NK-92 treated with Interleukin-12 subunit alpha and Interleukin-12 subunit beta, amount 100 ng/mL, for 24 hours (cell line): ENCODE measurements at places on chromosomes 5 and 9.

GRCh38 chr5:58458141-58458742, 1.6 kb downstream of the PLK2 start:
- DNase-seq = no peak

DNA sequence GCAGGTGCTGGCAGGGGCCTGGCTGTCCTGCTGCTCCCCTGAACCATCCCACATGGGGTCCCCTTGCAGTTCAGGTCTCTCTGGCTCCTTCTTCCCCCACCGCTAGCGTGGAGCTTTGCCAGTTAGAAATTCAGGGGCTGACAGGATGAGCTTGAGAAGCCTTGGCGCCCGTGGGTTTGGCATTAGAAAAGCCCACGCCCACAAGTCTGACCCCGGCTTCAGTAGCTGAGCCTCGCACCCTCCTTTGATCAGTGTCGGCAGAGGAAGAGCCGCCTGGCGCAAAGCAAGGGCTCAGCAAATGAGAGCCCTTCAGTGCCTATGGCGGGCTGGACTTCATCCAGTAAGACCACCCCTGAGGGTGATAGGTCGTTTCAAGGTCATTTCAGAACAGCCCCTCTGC, 30.1 kb upstream of the NCS1 start:
- no peak for DNase-seq

GRCh38 chr9:104553261-104553660, 15.7 kb upstream of the OR13C8 start:
- no peak for DNase-seq

DNA sequence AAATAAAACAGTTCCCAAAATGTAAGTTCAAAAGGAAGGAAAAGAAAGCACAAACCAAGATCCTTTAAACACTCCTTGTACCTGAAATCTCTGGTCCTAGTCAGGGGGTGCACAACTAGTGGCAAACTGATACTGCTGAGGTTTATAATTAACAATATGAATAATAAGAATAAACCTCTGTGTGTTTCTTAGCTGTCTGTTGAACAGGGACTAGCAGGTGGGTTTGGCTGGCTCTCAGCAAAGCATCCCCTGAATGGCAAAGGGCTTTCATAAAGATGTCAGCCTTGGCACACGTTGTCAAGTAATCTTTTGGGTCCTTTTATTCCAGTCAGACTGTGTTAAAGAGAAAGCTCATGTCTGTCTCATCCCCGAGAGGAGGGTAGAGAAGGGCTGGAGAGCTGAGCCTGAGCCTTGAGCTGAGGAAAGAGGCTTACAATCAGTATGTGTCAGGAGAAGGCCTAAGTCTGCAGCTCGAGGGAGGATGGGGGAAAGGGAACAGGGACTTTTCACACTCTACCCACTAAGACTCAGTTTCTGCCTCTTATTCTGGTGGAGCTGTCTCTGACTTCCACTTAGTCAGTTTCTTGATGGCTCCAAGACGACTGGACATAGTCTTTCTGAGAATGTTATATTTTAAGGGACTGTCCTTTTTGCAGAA, 123.0 kb downstream of the GALNT10 start:
- DNase-seq = no peak

DNA sequence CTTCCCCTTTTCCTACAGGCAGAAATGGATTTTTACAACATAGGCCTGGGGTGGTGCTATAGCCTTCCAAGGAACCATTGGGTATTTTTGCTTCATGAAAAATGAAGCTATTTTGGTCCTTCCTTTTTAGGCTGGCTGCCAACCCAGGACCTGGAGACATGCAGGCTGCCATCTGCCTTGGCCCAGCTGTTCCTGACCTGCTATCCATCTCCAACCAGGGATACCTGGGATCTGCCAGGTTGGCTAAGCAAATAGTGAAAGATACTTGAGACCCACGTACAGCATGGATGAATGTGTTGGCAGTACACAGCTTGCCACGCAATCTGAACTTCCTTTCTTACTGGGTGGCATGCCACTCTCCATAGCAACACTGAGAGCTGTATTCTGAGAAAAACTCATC, 31.1 kb downstream of the MRPS27 start:
- DNase-seq = no peak

DNA sequence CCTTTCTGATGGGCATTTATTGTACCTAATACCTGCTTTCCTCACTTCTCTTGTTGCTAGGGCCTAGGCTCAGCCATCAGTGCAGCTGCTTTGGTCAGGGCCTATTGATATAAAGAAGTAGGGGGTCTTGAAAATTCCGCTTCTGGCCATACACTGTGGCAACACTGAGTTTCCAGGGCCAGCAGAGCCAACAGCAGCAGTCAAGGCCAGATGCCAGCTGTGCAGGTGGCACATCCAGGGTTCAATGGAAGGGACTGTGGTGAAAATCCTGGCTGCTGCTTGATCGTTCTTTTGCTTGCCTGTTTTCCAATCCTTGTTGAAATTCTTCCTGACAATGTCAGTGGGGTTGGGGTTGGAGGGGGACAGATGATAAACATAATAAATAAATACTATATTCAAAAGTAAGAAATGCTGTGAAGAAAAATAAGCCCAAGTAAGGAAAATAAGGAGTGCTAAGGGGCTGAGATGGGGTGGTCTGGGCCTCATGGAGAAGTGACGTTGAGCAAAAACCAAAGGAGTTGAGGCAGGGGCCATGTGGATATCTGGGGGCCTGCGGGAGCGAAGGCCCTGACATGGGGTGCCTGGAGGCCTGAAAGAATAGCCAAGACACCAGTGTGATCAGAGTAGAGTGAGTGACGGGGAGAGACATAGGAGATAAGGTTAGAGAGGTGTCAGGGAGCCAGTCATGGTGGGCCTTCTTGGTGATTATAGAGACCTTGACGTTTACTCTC, 91.0 kb upstream of the ALDH1B1 start:
- DNase-seq = no peak

DNA sequence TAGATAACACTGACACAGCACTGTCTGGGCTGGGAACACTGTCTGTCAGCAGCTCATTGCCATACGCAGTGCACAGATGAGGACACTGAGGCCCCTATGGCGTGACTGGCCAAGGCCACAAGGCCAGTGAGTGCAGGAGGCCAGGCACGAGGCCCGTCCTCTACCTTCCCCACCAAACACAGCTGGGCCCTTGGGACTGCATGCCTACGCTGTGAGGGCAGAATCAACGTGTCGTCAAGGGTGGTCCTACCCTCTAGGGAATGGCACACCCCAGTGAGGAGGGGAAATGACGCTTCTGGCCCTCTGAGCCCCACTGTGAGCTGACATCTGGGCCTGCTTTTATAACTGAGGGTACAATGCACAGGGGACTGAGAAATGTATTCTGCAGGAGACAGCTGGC, 42.1 kb upstream of the SLC25A51 start:
- no peak for DNase-seq

- peak; percentile 65 for DNase-seq
These were observed 15.1 kb upstream of the ACSL6 start for GRCh38 chr5:132026516-132027008.
